NCI-H1092 (cell line): ENCODE measurements at places on chromosomes 3 and 15.

DNA sequence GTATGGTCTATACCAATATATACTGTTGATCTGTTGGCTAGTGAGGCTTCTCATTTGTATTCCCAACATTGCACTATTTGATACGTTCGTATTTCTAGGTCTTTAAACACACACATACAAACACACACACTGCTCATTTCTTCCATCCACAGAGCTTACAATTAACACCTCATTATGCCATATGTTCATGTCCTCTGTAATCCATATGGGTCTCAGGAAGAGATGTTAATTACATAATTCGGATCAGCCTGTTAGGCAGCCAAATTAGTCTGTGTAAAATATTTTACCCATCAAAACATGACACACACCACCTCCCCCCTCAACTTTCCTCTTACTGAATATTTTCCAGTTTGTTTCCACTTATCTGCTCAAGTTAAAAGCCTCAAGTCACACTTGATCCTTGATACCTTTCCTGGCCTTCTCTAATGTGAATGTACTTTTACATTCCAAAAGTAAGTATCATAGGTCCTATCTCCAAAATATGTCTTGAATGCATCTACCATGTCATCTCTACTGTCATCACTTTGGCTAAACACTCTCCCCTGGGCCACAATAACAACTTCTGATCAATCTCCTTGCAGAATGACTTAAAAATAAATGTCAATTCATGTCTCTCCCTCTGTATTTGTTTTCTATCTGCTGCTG lies 28.2 kb downstream of the EOGT start:
- no peak for DNase-seq

DNA sequence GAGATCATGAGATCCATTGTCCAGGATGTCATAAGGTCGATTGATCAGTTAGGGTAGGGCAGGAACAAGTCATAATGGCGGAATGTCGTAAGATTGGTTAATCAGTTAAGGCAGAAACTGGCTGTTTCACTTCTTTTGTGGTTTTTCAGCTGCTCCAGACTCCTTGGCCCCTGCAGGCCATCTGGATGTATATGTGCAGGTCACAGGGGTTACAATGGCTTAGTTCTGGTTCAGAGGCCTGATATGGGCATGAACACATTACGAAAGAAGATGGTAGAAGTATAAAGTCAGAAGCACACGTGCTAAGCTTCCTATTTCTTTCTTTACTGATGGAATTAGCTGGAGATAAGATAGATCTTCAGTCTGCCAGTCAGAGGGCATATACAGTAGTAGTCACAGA lies 315.4 kb upstream of the LRRC3B start:
- no peak for DNase-seq

DNA sequence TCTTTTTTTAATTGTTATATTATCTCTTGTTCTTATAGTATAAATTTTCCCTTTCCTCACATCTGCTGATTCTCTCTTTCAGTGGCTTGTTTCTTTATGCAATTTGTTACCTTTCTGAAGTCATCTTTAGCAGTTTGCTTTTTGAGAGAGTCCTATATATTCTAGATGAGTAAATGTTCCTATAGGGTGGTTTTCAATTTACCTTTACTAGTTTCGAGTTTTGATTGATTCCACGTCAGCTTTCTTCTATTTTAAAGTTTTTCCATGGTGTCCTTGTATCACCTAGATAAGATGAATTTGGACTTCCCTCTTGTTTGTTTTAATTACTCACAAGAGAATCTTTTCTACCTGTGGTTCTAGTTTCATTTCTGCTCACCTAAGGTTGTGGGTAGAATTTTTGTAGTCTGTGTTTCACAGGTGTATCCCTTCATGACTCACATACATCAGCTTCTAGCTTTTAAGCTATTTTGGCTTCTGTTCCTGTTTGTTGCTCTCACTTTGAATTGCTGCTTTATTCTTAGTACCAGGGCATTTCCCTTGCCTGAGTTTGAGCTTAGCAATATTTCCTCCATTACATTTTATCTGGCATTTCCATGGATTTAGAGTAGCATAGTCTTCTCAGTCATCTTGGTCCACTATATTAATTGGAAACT lies 6.4 kb downstream of the TEX9 start:
- DNase-seq = no peak

GRCh38 chr3:169657351-169658124 lies 6.0 kb downstream of the MECOM start:
- DNase-seq = peak; percentile 66

- no peak for DNase-seq
Observed at GRCh38 chr3:18868911-18869689, 279.2 kb upstream of the KCNH8 start.

- DNase-seq = no peak
Observed at GRCh38 chr15:84611631-84612030, 10.8 kb downstream of the ZSCAN2 start.

DNA sequence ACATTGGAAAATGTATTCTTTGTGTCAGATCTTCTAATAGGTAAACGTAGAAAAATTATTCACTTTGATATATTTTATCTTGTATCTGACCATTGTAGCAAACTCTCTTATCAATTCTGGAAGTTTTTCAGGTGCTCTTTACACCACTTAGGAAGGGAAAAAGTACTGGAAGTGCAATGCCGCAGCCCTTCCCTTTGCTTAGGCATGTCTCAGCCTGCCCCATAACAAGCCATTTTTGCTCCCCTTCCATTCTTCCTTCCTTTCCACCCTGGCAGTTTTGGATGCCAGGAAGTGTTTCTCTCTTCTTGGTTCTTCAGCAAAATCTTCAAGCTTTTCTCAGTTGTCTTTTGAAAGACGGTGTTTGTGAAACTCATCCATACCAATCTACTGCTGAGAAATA lies 34.9 kb upstream of the SLC9A9 start:
- no peak for DNase-seq

- no peak for DNase-seq
Observed at GRCh38 chr3:47225310-47225906, 57.2 kb downstream of the KIF9 start.

GRCh38 chr3:180036092-180036670 lies 556 bp downstream of the PEX5L start:
- no peak for DNase-seq

GRCh38 chr3:162721736-162722135 lies 1225.1 kb downstream of the OTOL1 start:
- no peak for DNase-seq

DNA sequence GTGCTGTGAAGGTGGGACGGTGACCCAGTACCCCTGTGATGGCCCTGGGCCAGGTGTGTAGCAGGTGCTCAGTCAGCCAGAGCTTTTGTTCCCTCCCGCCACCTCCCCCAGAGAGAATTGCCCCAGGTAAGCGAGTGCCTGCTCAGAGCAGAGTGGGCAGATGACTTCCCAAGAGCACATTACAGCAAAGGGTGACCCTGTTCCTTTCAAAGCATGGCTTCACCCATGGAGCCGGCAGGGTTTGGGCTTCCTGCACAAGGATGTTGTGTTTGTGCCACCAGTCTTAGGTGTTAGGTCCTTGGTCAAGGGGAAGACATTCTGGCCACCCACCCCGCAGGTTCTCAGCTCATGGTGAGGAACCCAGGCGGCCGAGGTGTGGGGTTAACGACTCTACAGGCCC lies 30.7 kb downstream of the SLC6A6 start:
- no peak for DNase-seq

- no peak for DNase-seq
Observed at GRCh38 chr3:111700054-111700453, 104.9 kb upstream of the ZBED2 start.

DNA sequence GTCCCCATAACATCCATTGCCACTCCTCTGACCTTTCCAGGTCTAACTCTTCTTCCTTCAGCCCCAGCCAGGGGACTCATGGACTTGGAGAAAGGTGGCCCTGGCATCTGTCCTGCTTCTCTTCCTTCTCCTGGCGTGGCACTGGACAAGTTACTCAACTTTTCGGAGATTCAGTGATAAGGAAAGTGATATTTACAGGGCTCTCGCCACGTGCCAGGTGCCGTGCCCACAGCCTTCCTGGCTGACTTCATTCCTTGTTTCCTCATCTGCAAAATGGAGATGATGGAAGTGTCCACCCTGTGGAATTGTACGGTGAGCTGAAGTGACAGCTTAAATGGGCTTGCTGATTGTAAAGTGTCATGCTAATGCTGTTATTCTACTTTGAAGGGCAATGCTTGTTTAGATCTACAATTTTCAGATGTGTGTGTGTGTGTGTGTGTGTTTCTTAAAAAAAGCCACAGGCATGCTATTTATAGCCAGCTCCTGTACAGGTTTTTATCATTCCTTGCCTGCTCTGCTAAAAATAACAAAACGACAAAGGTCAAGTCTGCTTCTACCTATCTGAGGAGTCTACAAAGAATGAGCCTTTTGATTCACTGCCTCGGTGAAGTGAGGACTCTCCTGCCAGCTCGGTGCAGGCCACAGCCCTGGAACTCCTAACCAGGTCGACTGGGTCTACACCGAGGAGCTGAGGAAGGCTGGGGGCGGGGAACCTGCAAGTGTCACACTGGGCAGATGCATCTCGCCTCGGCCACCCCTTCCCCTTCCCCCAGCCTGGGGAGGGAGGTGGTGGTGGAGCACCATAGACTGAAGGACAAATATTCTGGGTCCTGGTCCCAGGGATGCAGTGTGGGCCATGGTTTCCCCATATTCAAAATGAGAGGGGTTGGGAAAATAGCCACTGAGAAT lies 11.4 kb upstream of the ATP2B2 start:
- DNase-seq = no peak

- no peak for DNase-seq
Observed at GRCh38 chr3:65210026-65210814, 522.4 kb upstream of the ADAMTS9 start.

- no peak for DNase-seq
Observed at GRCh38 chr15:26698555-26698954, 74.3 kb downstream of the GABRB3 start.

DNA sequence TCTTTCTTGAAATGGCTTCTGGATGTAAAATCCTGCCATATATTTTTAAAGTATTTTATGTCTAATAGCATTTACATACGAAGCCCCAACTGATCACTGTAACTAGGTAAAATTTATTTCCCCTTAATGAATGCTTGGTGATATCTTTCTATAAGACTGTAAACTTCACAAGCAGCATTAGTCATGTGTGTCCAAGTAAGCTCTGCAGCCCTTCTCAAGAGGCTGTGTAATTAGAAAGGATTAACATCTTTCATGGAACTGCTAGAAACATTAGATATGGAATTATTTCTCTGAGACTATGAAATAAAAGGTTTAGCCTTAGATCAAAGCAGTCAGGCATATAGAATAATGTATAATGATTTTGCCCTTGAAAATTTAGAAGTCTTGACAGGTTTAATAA lies 143.3 kb downstream of the EPHA3 start:
- no peak for DNase-seq

DNA sequence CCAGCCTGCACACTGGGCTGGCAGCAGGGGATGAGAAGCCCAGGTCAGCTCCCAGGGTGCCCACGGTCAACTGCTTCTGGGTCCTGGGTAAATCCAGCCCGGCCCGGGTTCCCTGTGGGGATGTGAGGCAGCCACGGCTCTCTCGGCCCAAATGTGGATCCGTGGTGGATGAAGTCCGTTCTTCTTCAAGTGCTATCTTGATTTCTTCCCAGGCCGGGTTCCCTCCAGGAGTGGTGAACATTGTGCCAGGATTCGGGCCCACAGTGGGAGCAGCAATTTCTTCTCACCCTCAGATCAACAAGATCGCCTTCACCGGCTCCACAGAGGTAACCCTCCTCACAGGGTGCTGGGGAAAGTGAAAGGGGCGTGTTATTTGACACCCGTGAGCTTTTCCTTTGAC lies 16.1 kb downstream of the ALDH1A3 start:
- no peak for DNase-seq

DNA sequence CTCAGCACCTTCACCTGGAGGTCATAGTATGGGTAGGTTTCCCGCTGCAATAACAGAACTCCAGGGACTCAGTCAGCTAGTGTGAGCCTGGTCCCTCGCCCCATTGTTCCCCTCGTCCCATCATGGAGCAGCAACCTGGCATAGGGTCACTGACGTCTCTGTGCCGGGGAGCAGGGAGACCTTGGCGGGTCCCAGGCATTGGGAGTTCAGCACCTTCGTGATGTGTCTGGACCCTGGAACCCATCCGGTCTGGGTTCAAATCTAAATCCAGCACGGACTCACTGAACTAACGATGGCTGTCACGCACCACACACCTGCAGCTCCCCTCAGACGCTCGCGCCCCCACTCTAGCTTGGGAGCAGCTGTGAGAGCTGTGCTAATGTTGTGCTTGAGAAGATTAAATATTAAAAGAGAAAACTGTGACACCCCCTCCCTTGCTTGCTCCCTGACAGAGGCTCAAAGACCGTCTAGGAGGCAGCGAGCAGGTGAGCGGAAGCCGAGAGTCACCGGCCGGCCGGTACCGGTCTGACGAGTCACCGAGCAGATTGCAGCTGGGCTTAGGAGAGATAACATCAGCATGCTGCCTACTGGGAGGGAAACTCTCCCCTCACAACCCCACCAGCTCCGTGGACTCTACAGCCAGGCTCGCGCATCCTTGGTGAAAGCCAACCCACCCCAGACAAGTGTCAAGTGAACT lies 742 bp downstream of the PLA2G4F start:
- DNase-seq = no peak

GRCh38 chr15:33608714-33609113 lies 297.9 kb downstream of the RYR3 start:
- no peak for DNase-seq

GRCh38 chr15:98903377-98904018 lies 104.1 kb downstream of the PGPEP1L start:
- no peak for DNase-seq

GRCh38 chr3:178498871-178499270 lies 37.4 kb upstream of the KCNMB2 start:
- DNase-seq = no peak

- DNase-seq = no peak
Observed at GRCh38 chr3:188542196-188542595, 388.2 kb downstream of the LPP start.

- no peak for DNase-seq
Observed at GRCh38 chr3:148866261-148866660, 1.2 kb downstream of the CPA3 start.

DNA sequence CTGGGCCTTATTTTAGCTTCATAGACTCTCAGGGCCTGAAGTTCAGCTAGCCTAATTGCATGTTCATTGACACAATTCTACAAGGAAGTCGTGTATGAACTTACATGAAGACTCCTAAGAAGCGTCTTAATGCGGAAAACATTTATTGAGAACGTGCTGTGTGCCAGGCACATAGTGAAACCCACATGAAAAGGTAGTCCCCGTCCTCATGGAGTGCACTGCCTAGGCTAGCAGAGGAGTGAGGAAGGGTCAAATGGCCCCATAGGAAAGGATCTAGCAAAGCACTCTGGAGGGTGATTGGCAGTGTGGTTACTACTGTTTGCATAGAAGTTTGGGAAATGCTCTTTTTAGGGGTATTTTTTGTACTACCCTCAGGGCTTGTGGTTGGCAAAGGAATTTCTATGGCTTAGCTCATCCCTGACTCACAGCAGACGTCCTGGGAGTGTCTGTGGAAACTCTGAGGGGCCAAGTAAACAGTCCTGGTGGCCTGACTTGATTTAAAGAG lies 854 bp upstream of the NPTN start:
- DNase-seq = no peak

- no peak for DNase-seq
Observed at GRCh38 chr15:49847423-49848281, 226.8 kb downstream of the DTWD1 start.

GRCh38 chr3:56484122-56484521 lies 15.9 kb upstream of the ERC2 start:
- DNase-seq = peak; percentile 6

GRCh38 chr3:177711637-177712036 lies 514.4 kb upstream of the TBL1XR1 start:
- DNase-seq = no peak

GRCh38 chr15:80464951-80465625 lies 60.9 kb downstream of the ARNT2 start:
- DNase-seq = no peak
